ENCODE measurements at places on chromosomes 5 and 9.

GRCh38 chr5:55575815-55576583 is 41.2 kb upstream of the PLPP1 start:
- DNase-seq = no peak

DNA sequence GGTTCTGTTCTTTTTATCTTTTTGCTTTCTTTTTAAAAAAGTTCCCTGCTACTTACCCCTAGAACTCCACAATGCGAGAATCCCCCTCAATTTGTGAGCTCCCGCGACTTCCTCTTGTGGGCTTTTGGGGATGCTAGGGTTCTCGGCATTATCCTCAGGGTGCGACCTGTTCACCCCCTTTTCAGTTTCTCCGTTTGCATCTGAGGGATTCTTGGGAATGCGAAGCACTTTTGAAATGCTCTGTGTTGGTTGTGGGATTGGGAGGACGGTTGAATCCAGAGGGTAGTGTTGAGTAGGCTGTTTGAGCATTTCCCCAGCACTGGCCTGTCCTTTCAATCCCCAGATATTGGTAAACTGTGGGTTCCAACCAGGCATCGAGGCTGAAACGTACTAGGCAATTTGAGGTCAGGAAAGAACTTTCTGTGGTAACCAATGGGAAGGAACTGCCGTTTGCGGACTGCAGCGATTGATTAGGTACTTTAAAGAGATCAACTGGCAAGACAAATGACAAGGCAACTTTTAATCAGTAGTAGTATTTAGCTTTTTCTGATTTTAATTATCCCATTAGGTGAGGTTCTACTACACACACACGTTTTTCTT is 415 bp downstream of the XRCC4 start:
- DNase-seq = no peak

- no peak for DNase-seq
Observed at GRCh38 chr5:32600054-32600622, 14.8 kb downstream of the SUB1 start.

DNA sequence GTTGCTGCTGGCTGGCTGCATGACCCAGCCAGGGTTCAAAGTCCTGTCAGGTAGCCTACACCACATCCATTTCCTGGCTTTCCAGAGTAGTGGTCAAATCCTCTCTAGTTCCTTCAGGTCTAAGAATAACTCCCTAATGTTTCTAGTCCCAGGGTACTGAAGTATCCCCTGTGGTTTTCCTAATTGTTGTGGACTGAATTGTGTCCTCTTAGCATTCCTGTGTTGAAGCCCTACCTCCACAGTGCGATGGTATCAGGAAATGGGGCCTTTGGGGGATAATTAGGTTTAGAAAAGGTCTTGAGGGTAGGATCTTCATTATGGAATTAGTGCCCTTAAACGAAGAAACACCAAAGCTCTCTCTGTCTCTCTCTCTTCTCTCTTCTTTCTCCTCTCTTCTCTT is 191.8 kb upstream of the CCNG1 start:
- DNase-seq = no peak

DNA sequence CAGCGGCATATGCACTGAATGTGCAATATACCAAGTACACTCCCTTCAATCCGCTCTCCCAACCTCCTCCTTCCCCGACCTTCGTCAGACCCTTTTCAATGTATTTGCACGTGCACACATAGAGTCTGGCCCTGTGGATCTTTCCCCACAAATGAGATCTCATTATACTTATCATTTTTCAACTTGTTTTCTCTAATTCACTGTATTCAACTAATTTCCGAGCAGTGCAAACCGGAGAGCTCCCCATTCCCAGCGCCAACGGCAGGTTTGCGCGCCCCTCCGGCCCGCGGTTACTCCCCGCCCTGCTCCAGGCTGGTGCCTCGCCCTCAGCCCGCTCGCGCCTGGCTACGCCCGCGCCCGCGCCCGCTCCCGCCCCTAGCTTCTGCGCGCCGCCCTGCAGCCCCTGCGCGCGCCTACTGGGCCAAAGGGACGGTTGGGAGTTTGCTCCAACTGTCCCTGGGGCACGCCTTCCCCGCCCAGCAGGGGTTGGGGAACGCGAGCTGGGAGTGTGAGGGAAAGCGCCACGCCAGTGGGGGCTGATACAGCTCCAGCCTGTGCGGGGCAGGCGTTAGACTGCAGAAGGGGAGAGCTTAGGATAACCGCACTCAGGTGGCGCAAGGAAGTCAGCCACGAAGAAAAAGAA is 3.3 kb upstream of the CDC20B start:
- no peak for DNase-seq

DNA sequence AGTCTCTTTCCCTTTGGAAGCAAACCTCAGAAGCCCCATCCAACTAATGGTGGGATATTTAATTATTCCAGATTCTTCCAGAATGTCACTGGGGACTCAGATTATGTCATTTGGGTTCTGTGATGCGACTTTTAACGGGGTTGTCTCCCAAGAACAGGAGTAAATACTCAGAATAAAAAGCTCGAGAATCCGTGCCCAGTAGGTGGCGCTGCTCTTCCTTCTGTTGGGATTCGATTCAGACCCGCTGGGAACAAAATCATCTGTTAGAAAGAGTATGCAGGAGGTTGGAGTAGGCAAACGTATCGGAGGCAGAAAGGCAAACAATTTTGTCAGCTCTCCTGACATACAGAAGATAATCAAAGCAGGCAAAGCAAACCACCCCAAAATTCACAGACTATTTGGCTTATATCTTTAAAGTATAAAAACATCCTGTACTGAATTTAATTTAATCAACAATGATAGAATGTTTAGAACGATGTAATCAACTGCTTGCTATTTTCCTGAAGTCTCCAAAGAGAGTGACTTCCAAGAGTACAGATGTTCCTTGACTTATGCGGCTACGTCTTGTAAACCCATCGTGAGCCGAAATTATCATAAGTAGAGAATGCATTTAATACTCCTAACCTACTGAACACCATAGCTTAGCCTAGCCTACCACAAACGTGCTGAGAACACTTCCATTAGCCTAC is 169.8 kb upstream of the RAI14 start:
- DNase-seq = no peak

DNA sequence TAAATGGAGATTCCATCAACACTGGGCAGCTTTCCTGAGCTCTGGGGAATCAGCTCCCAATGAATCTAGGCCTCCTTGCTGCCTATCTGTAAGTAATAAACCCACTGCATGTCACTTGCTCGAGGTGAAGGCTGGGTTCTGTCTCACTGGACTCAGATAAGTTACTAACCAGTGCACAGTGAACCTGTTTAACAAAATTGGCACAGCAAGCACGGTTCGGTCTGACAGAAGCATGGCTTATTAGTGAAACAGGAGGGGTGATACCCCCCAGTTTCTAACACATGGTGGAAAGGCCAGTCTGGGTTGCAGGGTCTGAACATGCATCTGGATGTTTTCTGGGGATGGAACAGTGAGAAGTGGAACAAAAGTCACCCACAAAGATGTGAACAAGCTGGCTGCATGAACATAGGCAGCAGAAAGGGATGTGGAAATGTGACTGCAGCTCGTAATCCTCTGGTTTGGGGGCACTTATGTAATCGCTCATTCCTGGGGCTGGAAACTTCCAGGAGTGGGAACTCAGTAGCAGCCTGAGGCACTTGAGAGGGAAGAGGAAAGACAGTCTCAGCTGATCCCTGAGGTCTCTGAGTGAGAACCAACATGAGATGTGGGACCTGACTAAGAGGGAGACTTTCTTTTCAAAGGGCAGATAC is 37.7 kb downstream of the UGT3A2 start:
- no peak for DNase-seq

DNA sequence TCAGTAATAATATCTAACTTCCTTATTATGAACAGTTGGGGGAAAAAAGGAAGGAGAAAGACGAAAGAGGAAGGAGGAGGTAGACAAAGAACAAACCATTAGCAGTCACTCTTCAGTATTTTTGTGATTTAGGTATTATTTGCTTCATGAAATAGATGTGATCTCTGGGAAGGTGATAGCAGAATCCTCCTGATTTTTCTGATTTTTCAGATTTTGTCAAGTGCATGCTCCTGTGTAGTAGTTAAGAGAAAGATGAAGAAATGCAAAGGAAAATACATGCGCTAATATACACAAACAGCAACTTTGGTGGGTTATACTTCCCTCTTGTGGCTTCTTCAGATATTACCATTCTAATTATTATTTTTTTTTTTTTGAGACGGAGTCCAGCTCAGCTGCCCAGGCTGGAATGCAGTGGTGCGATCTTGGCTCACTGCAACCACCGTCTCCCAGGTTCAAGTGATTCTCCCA is 31.6 kb downstream of the LMNB1 start:
- DNase-seq = no peak

- DNase-seq = no peak
Observed at GRCh38 chr9:95189251-95190098, 128.0 kb downstream of the FANCC start.

GRCh38 chr9:106883626-106884190 is 20.7 kb downstream of the ZNF462 start:
- no peak for DNase-seq

- no peak for DNase-seq
Observed at GRCh38 chr9:129740666-129741464, 12.0 kb downstream of the PTGES start.

- no peak for DNase-seq
Observed at GRCh38 chr5:124998520-124998919, 252.1 kb upstream of the ZNF608 start.

DNA sequence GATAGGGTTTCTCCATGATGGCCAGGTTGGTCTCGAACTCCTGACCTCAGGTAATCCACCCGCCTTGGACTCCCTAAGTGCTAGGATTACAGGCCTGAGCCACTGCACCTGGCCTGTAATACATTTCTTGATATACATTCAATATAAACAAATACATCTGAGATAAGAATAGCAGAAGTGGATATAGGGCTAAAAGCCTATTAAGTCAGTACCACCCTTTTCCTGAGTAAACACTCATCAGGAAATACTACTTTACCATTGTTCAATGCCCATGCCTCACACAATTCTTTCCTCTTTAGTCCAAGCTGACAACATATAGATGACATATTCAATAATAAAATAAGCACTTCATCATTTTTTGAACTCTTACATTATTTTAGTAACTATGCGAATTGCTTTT is 64.8 kb downstream of the MRPS27 start:
- no peak for DNase-seq

DNA sequence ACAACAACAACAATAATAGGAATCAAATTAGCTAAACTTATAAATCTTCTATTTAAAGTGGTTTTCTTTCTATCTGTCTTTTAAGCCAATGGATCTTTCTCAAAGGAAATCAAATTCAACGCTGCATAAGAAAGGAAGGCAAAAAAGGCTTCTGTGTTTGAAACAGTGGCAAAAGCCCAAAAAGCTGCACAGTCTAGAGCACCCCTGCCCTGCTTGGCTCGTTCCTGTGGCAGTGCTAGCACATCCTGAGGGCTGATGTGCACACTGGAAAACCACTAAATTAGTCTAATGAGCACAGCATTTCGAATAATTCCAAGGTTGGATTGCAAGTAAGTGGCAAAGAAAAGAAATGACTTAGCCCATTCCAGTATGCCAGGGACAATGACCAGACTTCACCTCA is 80.7 kb downstream of the AP3B1 start:
- DNase-seq = no peak

GRCh38 chr5:37696190-37697021 is 143.4 kb downstream of the GDNF start:
- no peak for DNase-seq

DNA sequence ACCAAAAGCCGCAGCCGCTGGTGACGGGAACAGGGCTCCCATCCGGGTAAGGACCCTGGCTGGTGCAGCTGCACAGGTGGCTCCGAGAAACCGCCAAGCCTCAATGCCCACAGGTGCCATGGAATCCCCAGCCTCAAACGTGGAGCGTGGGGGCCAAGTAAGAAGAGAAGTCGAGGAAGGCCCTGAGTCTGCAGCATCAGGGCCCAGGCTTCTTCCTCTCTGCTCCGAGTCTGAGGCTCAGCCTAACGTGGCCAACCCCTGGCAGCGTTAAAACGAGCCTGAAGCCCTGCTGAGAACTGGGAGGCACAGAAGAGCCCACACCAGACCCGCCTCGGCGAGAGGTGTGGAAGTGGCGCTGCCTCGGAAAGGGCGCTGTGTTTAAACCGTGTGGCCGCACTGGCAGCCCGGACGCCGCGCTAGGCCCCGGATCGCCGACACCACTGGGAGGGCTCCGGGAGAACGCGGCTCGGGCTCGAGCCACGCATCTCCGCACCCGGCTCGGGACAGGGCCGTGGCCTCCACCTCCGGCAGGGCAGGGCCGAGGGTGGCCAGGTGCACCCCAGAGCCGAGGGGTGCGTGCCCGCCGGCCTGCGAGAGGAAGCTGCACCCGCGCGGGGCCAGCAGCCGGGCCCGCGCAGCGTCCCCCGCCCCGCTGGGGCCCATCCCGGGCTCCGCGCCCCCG is 730 bp downstream of the ZMYND19 start:
- no peak for DNase-seq

DNA sequence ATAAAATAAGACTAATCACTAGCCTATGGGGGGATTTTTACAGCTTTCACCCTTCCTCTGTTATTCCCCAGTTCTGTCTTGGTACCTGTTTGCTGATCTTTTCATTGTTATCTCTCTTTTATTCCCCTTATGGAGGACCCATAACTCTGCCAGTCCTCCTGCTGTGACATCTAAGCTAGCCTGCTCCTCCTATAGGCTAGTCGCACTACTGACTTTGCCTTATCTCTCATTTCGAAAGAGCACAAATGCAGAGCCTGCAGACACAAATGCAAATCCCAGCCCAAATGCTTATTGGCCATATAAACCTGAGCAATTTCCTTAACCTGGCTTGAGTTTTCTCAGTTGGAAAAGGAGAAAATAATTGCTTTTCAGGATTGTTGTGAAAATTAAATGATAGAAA is 59.1 kb upstream of the CAMK4 start:
- no peak for DNase-seq

GRCh38 chr5:7850395-7851239 is at the start of gene CFAP90:
Gene CFAP90 (minus strand): TSS chr5:7851133. CDS start chr5:7851021, 112 bp downstream.
- DNase-seq = no peak

DNA sequence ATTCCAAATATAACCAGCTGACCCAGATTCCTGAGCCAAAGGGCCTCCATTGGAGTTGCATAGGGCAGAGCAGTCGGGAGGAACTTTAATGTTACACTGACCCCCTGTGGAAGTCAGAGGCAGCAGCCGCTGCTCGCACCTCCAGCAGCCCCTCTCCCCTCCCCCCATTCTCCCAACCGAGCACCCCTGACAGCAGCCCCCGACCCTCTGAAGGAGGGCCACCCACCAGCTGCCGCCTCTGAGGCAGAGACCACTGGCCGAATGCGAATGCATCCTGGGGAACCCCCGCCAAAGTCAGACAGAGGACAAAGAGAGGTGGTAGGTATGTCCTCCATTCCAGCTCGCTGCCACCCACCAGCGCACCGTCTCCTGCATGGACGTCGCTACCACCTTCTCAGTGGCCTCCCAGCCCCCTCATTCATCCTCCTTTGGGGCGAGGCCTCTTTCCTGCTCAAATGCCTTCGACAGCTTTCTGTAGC is 231.0 kb downstream of the CDK5RAP2 start:
- peak; percentile 9 for DNase-seq

- no peak for DNase-seq
Observed at GRCh38 chr5:16740066-16740810, 123.4 kb upstream of the RETREG1 start.

All from GM06990 (cell line).